ENCODE measurements at places on chromosomes 6 and 20.
A peak's percentile ranks its signal among the peaks of the same experiment; 100 is the strongest.

- no peak for DNase-seq
Measured at GRCh38 chr6:100664274-100665040, 199.7 kb upstream of the SIM1 start.

DNA sequence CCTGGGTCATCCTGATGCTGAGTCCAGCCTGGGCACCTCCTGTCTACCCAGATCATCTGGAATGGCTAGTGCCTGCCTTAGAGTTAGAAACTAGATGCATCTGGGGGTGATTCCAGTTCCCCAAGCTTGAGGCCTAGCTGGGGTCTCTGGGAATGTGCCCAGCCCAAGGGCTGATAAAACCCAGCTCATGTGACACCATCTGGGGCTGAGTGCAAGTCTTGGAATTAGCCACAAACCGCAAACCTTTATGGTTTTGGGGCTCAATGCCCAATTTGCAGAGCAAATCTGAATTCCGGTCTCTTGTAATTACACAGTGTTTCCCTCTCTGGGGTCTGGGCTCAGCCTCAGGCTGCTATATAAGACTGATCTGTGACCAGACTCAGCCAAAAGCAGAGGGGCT, at the start of gene BPIFB4:
TSS of gene BPIFB4 (plus strand) at position 385 of the 400 bp plus-strand sequence. CDS start 1,884 bp downstream, outside the sequence.
- no peak for DNase-seq

- no peak for DNase-seq
Measured at GRCh38 chr6:129267028-129267427, 384.1 kb downstream of the LAMA2 start.

DNA sequence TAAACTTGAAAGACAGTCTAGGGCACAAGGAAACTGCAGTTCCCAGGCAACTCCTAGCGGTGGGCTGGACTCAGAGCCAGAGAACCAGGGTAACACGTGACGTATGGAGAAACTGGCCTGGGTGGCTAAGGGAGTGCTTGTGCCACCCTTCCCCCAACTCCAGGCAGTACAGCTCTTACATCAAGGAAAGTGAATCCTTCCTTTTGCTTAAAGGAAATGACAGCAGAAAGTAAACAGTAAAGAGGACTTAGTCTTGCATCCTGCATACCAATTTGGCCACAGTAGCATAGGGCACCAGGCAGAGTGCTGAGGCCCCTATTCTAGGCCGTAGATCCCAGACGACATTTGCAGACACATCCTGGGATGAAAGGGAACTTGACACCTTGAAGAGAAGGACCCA, 322.8 kb downstream of the CD109 start:
- DNase-seq = no peak

GRCh38 chr6:104799134-104799657, 60.5 kb downstream of the HACE1 start:
- DNase-seq = no peak

DNA sequence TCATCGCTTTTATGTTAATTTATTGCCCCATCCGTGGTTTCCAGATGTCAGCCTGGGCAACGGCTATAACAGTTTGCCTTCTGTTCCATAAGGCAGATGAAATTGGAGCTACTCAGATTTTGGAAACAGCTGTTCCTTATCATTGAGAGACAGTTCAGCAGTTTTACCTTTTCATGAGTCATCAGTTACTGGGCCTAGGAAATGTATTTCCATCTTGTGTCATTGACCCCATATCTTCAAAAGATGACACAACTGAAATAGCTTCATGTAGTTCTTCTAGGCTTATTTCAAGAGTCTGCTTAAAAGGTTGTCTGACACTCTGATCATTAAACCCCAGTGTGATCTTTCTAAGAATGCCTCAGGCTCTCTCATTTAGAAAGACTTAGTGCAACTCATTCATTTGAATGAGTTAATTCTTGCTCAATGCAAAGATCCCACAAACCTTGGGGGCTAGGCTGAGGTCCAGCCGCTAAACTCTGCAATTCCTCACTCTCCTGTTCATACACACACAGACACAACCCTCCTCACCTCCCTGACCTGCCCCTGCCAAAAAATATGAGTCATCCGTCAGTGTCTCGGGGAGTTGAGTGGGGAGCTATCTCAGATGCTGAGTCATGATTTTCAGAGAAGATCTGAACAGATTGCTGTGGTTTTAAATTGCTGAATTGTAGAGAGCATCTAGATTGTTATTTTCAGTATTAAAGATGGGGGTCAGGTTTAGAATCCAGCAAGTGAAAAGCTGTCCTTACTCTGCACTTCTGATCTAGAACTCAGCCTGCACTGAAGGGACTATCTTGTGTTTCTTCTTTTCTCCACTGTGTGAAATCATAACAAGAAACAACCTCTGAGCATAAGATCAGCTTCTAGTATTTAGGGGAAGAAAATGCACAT, 61.8 kb downstream of the RPP40 start:
- peak; percentile 86 for DNase-seq

DNA sequence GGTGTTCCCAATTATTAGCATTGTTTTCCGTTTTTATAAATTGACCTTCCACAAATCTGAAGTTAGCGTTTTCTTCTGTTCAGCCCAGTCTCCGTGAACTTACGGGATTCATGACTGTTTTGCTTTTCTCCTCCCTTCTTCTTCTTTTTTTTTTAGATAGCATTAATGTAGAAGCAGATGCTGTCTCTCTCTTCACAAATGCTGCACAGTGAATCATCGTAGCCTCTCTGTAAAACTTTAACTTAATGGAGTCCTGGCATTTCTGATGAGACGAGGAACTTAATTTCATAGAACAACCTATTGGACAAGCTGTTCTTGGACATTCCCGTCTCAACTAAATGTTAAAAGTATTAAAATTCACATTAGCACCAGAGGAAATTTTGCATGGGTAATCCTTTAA, 138.0 kb upstream of the EEF1E1 start:
- DNase-seq = no peak

- DNase-seq = no peak
Measured at GRCh38 chr6:123986938-123987337, 183.3 kb downstream of the NKAIN2 start.

GRCh38 chr20:54029176-54029575, 41.2 kb downstream of the BCAS1 start:
- DNase-seq = no peak

DNA sequence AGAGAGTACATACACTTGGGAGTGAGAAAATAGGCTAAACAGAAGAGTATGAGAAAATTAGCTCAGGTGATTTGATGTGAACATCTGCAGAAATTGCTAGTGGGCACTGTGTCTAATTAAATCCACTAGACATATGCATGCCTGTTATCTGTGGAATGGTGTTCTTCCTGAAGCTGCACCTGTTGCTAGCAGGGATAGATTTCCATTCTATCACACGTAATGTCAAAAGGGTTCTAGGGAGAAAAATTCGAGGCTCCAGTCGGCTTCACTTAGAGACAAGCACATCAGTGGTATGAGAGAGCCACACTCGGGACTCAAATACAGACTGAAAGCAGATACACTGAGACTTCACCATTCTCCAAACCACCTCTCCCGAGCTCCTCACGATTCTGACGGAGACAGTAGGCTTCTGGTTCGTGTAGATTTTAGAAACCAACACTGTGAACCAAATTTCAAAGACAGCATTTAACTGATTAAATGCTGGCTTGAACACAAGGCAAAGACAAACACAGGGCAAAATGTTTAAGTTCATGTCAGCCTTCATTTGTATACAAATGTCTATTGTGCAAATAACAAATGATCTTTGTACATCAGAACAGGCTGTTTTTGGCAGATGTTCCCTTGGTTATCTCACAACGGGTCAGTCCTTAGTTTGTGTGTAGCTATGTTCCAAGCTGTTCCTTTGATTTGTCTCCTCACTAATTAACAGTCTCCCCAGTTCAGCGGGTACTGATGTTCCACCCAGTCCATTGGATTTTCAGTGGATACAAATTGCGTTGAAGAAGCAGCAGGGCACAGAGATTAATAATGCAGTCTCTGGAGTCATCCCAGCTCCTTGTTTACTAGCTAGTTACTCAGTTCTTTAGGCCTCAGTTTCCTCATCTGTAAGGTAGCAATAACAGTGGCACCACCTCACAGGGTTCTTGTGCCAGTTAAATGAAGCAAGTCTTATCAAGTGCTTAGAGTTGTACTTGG, 131.0 kb upstream of the IFNGR1 start:
- DNase-seq = no peak
